ENCODE measurements at places on chromosomes 13 and 19. TPM values are rescaled to one million over a fixed set of nuclear protein-coding genes. Genes with fewer than 3 reads are reported as not detected.

- no peak for DNase-seq
Measured at GRCh38 chr13:58313219-58313618, 681.7 kb downstream of the PCDH17 start.

ZNF230 gene
- total RNA-seq: 11.3 TPM

HIPK4 gene
- total RNA-seq: 0.21 TPM

DNA sequence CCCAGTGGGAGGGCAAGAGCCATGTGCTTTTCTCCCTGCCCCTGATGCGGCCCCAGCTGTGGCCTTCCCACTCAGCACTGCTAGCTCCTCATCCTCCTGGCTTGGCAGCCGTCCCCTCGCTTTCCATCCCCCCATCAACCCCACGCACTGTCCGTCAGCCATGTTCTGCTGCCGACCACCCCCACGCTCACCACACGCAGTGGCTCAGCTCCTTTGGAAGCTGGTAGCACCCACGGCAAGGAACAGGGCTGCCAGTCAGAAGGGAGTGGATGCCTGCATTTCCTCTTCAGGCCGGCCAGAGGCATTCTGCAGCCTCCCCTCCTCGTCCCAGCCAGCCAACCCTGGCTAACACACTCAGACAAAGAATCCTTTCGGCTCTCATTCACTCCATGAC lies 6.3 kb downstream of the CALM3 start:
- peak; percentile 67 for DNase-seq

CLC gene
- total RNA-seq: not detected

DNA sequence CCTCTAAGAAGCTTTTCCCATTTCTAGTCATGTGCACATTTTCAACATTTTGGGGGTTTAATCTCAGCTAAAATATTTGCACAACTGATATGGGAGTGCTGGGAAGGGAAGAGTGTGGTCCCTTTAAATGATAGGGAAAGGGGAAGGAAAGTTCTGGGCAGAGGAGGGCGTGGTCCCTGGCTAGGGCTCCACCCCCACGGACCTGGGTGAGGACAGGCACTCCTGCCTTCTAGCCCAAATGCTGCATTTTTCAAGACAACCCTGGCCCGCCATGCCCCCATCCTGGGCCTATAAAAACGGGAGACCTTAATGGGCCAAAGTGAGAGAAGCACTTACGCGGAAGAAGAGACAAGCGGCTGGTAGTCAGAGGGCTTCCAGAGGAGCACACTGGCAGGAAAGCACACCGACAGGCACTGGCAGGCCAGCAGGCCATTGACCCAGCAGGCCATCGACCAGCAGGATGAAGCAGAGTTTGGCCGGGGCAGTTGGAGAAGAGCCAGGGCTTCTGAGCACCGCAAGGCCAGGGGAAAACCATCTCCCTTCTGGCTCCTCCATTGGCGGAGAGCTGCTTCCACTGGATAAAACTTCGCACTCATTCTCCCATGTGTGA lies 266.7 kb downstream of the SPRY2 start:
- DNase-seq: no peak

SLC15A1 gene
- total RNA-seq: 64.3 TPM

CAPN12 gene
- total RNA-seq: 19.8 TPM

- no peak for DNase-seq
Measured at GRCh38 chr13:66338542-66338941, 891.6 kb downstream of the PCDH9 start.

- DNase-seq: no peak
Measured at GRCh38 chr13:102974317-102975087, 91.7 kb downstream of the SLC10A2 start.

UBE2S gene
- total RNA-seq: 7.4 TPM

PROZ gene
- not detected for total RNA-seq

- no peak for DNase-seq
Measured at GRCh38 chr19:56617531-56617930, 22.4 kb downstream of the ZNF71 start.

- no peak for DNase-seq
Measured at GRCh38 chr13:111270126-111270525, 50.3 kb upstream of the TEX29 start.

GRCh38 chr19:12868540-12869112 lies 12.6 kb downstream of the DNASE2 start:
- DNase-seq: no peak

- DNase-seq: no peak
Measured at GRCh38 chr19:42099336-42099925, 23.5 kb downstream of the ZNF574 start.

LGALS7B gene
- total RNA-seq: 5,185 TPM

DNA sequence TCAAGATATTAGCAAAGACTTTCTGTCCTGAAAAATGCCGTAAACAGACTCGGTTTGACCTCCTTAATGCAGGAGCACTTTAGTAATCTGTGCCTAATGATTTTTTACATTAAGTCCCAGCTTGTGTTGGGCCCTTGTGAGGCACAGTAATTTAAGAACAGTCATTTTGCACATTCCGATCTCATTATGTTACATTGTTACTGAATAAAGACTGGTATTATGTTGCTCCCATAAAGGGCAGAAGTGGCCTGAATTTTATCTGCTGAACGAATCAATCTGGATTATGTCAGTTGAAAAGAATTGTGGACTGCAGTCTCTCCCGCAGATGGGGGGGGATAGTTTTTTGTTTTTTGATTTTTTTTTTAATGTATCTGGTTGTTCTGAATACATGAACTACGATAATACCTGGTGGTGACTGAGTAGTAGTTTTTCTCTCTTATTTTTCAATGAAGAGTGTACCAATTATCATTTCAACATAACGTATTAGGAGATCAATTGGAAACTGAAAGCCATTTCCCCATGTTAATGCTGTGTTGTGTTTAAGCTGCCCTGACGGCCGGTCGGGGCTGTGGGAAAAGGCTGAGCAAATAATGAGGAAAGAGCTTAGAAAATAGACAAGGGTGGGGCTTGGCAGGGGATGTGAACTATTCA lies 290.2 kb downstream of the ZNF536 start:
- no peak for DNase-seq

DNA sequence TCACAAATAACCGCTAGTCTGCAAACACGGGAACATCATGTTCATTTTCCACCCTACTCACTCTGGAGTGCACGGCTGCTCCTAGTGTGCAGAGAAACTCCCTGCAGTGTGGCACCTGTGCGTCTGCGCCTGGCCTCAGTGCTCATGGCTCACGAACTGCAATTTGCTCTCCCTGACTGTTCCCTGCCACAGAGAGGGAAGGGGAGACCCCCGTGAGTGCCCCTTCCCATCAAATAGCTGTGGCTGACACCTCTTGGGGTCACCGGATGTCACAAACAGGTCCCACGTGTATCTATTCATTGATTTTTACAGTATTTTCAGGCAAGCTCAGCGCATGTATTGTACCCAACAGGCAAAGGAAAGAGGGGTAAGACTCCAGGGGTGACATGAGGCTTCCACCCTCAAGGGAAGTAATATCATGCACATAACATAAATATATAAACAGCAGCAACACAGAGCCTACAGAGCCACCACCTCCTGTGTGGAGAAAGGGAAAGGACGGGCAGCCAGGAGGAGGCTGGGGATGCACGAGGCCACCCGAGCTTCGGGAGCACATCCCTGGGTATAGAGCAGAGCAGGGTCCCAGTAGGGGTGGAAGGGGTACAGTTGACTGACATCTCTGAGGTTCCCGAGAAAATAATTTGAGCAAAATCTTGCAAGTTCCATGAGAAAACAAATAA lies 140.3 kb upstream of the SOX1 start:
- peak; percentile 69 for DNase-seq

DNA sequence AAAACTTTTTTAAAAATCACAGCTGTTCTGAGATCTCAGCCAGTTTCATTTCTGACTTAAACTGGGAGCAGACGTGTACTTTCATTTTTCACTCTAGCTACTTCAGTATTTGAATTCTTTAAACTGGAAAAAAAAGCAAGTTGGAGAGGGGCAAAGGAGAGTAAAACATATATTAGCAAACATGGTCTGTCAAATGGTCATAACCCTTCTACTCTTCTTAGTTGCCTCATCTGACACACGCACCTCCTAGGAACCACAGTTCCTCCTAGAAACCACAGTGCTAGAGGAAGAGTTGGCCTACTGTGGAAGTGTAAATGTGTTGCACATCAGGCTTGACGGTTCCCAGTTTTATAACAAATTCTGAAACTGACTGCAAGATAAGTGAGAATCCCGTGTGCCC lies 47.2 kb downstream of the TM9SF2 start:
- no peak for DNase-seq

DNA sequence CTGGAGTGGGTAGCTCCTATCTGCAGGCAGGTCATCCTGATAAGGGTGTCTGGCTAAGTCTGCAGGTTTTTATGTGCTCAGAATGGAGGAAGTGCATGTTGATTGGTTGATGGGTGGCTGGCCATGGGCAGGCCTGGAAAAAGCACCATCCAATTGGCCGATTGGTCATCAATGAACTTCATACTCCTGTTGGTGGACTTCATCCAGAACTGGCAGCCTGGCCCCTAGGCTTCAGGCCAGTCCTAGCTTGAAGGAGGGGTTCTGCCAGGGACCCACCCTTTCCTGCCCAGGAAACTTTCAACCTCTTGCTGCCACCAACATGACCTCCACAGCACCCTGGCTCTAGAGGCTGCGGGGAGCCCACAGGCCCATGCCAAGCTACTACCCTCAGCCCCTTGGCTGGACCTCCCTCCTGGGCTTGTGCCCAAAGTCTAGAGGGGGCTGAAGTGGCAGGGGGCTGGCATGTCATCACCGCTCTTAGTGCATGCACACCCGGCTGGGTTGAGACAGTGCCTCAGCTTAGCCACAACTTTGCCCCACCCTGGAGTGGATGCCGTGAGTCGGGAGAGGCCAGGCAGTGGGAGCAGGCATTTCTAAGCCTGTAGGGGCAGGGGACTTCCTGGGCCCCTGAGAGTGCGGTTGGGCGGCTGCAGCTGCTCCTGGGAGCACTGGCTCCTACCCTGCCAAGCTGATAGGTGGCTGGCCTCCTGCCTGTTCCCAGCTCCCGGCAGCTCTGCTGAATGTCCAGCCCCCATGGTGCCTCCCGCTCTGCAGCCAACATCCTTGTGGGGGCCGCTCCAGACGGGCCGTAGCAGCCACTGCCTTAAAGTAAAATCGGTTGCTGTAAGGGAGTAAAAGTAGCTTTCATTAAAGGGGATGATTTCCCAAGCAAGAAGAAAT lies 13.2 kb downstream of the DNAJC15 start:
- no peak for DNase-seq

CLEC17A gene
- total RNA-seq: not detected

NTF4 gene
- total RNA-seq: 9.9 TPM

- no peak for DNase-seq
Measured at GRCh38 chr19:3224346-3225168, at the start of gene CELF5. Gene CELF5 (plus strand): TSS chr19:3224661. CDS start chr19:3224740, 79 bp downstream.

- no peak for DNase-seq
Measured at GRCh38 chr19:49154279-49154678, 917 bp downstream of the HRC start.

GRK1 gene
- not detected for total RNA-seq

DNA sequence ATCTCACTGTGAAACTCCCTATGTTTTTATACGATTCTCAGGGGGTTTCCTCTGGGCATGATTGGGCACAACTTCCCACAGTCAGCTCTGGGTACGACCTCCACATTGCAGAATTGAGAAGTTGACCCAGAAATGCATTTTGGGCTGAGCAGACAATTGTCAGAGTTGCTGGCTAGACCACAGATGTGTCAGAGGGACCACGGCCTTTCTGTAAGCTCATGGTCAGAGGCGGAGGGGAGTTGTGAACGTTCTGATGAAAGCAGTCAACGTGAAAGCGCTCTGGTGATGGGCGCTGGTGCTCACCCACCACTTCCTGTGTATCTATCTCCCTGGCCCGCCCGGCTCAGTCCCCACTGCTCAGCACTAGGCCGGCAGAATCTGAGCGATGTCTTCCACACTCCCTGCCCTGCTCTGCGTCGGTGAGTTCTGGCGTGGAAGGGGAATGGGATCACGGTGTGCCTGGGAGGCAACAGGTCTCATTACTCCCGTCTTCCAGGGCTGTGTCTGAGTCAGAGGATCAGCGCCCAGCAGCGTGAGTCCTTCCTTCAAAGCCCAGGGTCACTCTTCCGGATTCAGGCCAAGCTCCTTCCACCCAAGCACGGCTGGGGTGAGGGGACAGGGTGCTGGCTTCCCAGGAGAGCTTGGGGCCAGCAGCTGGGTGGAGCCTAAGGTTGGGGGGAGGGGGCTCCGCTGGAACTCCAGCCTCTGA lies at the start of gene NCR1:
Gene NCR1, plus strand, starts transcription at position 346 of the 709 bp plus-strand sequence. Its CDS starts 40 bp downstream, at position 386.
- DNase-seq: no peak

RNF126 gene
- 96.0 TPM for total RNA-seq

- DNase-seq: no peak
Measured at GRCh38 chr13:58855283-58855682, 1223.7 kb downstream of the PCDH17 start.

- no peak for DNase-seq
Measured at GRCh38 chr13:83211301-83211700, 671.0 kb downstream of the SLITRK1 start.

CCDC8 gene
- 2.0 TPM for total RNA-seq

ZNF575 gene
- total RNA-seq: 2.4 TPM

KLK2 gene
- total RNA-seq: not detected

ZNF550 gene
- 12.8 TPM for total RNA-seq

GRCh38 chr19:12244370-12244769 lies 50.3 kb downstream of the ZNF44 start:
- DNase-seq: no peak

DNA sequence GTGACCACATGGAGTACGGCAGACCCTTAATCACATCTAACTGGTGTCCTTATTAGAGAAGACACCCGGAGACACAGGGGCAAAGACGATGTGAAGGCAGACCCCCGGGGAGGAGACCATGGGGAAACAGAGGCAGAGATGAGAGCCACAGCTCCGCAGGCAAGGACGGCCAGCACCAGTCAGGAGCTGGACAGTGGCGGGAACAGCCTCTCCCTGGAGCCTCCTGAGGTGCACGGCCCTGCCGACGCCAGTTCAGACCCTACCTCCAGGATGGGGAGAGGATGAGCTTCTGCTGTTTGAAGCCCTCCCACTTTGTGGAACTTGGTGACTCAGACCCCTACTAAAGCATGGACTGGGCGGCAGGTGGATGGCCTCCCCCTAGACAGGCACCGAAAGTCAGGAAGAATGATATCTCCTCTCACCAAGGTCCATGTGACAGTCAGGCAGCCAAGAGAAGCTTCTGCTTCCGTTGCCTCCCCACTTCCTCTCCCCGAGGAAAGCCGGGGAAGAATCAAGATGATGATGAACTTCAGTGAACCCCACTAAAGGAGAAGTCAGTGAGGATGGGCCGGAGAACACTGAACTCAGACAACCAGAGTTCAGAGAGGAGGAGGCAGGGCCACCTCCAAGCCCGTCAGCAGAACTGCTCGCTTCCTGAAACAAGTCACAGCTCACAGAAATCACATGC lies 25.4 kb downstream of the RAB20 start:
- no peak for DNase-seq

GRCh38 chr13:99399623-99399974 lies 92.4 kb upstream of the GPR183 start:
- DNase-seq: no peak

LHB gene
- total RNA-seq: not detected

Data from suprapubic skin (tissue), 4 donors.